Effector memory CD4-positive, alpha-beta T cell (primary cell): ENCODE measurements at places on chromosomes 7 and 10.

DNA sequence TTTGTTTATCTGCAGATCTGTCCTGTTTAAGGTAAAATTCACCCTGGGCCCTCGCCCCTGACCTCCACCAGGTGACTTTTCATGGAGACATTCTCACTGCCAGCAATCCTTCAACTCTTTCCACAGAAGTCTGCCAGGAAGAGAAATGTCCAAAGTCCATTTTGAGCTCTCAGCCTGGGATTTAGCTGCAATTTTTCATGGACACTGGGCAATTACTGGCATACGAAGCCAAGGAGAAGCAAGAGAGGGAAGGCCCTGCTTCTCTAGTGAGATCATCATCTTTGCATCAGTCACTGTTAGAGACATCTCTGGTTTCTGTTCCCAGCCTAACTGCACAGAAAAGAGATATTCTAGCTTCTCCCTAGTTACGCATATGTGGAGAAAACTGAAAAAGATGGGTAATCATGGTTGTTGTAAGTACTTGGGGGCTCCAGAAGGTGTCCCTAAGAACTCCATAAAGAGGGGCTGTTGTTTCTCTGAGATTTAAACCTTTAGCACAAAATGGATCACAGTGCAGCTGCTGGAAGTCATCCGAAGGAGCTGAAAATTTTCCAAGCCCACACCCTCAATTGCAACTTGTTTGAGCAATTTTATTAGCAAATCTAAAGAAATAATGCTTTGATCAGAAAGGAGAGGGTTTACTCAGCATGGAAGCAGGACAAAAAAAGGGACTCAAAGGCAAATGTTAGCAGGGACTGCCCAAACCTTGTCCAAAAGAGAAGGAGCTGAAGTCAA is 168.9 kb downstream of the SNX10 start:
- DNase-seq = no peak

- no peak for DNase-seq
Observed at GRCh38 chr7:79692015-79692414, 238.5 kb upstream of the MAGI2 start.

GRCh38 chr10:82310839-82311238 is 435.8 kb downstream of the NRG3 start:
- DNase-seq = no peak

DNA sequence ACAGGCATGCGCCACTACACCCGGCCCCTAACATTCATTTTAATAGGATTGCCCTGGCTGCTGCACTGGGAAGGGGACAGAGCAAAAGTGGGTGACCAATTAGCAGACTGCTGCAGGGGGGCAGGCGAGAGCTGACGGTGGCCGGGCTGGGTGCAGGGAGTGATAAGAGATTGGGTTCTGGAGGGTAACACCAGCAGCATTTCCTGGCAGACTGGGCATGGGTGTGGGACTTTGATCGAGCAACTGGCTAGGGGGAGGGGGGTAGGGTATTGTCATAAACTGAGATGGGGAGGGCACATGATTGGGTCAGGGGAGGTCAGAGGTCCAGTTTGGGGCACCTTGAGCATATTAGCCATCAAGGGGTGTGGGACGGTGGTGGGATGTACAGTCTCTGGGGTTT is 20.2 kb upstream of the AMZ1 start:
- no peak for DNase-seq
